Ascending aorta (tissue), 2 donors: ENCODE measurements at places on chromosomes 7 and 10. TPM values are rescaled to one million over a fixed set of nuclear protein-coding genes. Genes with fewer than 3 reads are reported as not detected.

- no peaks in the 10 kb centered on the region for H3K27me3 ChIP-seq
- no peak for DNase-seq
Measured at GRCh38 chr7:74542558-74543117, 88.9 kb downstream of the GTF2IRD1 start.

Gene ASAH2
- 0.21 TPM for total RNA-seq

Gene NRBF2
- 4.2 TPM for total RNA-seq

Gene APBB1IP
- total RNA-seq, result not detected

Gene STOX1
- total RNA-seq, result 0.11 TPM

GRCh38 chr7:117592011-117592635, 112.3 kb downstream of the CFTR start:
- no peak overlapping the region for H3K4me3 ChIP-seq
- H3K27ac ChIP-seq, result no peak overlapping the region
- H3K27me3 ChIP-seq, result no peaks in the 10 kb centered on the region
- DNase-seq, result no peak
